ENCODE measurements at places on chromosomes 2 and 18. TPM values are rescaled to one million over a fixed set of nuclear protein-coding genes. Genes with fewer than 3 reads are reported as not detected.

Gene BARD1
- polyA plus RNA-seq: 2.8 TPM

Gene LRRTM4
- polyA plus RNA-seq: not detected

- H3K36me3 ChIP-seq: peaks cover 88% of the 10 kb centered on the region
- no peaks in the 10 kb centered on the region for H3K4me1 ChIP-seq
- no peak overlapping the region for H3K27ac ChIP-seq
- no peak for DNase-seq
These were observed 60.2 kb downstream of the EIF5B start for GRCh38 chr2:99397266-99397920.

- H3K4me3 ChIP-seq: no peak overlapping the region
- H3K4me1 ChIP-seq: no peaks in the 10 kb centered on the region
- DNase-seq: no peak
- H3K36me3 ChIP-seq: no peaks in the 10 kb centered on the region
- H3K27ac ChIP-seq: no peak overlapping the region
These were observed 229.2 kb downstream of the MYT1L start for GRCh38 chr2:2101924-2102323.

DNA sequence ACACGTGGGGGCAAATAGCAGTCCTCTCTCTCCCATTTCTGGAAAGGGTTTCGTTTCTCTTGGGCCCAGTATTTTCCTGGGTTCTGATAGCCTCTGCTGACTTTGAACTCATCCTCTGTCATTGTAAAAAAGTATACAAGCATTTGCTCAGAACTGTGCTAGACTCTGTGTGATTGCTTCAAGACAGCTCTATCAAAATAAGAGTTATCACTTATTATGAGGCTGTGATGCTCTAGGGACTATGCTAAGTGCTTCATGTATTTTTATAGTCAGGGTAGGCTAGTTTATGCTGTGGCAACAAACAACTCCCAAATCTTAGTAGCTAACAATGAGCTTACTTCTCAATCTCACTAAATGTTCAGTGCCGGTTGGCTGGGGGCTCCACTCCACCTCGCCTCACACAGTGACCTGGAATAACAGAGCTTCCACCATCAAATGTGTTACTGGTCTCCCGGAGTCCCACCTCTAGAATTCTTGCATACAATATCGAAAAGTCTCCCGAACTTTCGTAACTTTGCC is 110.8 kb upstream of the CDC42EP3 start:
- H3K4me1 ChIP-seq: no peaks in the 10 kb centered on the region
- no peak overlapping the region for H3K27ac ChIP-seq
- no peaks in the 10 kb centered on the region for H3K27me3 ChIP-seq
- H3K36me3 ChIP-seq: no peaks in the 10 kb centered on the region
- H3K4me3 ChIP-seq: no peak overlapping the region

DNA sequence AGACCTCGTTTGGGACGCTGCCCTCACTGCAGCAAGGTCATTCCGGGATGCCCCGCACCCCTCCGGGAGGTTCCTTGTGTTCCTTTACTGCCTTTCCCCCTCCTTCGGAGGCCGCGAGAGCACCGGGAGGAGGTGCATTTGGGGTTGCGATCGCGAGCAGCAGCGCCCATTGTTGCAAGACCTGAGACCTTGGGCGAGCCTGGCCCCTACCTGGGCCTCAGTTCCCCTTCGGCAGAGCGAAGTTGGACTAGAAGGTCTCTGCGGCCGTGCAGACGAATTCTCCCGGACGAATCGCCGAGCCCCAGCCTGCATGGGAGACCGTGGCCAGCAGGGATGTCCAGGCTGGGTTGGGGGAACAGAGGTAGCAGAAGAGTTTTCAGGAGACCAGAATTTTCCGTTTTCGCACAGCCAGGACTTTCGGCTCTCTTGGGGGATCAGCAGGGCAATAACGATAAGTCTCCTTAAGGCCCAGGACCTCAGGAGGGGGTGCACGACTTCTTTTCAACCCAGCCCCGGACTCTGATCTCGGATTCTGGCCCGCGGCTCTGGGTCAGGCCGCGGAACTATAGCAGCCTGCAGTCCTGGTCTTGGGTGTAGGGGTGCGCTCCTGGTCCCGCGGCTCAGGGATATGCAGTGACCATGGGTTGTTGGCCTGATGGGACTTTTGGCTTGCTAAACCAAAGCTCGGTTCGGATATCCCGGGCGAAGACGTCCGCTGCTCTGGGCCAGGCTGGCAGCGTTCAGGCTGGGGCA is 2.8 kb downstream of the GDF7 start:
- H3K36me3 ChIP-seq: no peaks in the 10 kb centered on the region
- peaks cover 3% of the 10 kb centered on the region for H3K27me3 ChIP-seq
- DNase-seq: no peak
- no peak overlapping the region for H3K27ac ChIP-seq
- peaks cover 6% of the 10 kb centered on the region for H3K4me1 ChIP-seq

- H3K4me1 ChIP-seq: no peaks in the 10 kb centered on the region
- H3K36me3 ChIP-seq: no peaks in the 10 kb centered on the region
- no peak overlapping the region for H3K4me3 ChIP-seq
- DNase-seq: no peak
These were observed 28.3 kb downstream of the SPDYA start for GRCh38 chr2:28838971-28839370.

DNA sequence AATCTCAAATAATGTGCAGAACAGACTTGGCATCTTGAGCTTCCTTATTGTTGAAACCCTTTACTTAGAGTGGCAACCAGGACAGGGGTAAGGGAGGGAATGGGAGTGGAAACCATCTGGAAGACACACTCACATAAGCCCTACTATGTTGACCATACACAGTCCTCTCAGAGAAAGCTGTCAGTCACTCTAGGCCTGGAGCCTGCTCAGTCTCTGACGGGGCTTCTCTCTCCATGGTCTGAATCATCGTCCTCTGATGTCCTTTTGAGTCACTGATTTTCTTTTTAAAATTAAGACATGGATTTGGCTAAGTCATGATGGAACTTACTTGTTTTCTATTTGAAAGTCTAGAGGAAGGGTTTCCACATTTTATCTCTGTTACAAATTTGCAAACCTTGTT is 74.0 kb downstream of the MYO1B start:
- no peaks in the 10 kb centered on the region for H3K27me3 ChIP-seq
- H3K36me3 ChIP-seq: no peaks in the 10 kb centered on the region

Measured in naive thymus-derived CD4-positive, alpha-beta T cell (primary cell).